Gastroesophageal sphincter (tissue), 4 donors: ENCODE measurements at places on chromosomes 6 and 20. TPM values are rescaled to one million over a fixed set of nuclear protein-coding genes. Genes with fewer than 3 reads are reported as not detected.

- ATAC-seq: no peak
These were observed 42.1 kb upstream of the LOC128125822 start for GRCh38 chr6:63530182-63530581.

DNA sequence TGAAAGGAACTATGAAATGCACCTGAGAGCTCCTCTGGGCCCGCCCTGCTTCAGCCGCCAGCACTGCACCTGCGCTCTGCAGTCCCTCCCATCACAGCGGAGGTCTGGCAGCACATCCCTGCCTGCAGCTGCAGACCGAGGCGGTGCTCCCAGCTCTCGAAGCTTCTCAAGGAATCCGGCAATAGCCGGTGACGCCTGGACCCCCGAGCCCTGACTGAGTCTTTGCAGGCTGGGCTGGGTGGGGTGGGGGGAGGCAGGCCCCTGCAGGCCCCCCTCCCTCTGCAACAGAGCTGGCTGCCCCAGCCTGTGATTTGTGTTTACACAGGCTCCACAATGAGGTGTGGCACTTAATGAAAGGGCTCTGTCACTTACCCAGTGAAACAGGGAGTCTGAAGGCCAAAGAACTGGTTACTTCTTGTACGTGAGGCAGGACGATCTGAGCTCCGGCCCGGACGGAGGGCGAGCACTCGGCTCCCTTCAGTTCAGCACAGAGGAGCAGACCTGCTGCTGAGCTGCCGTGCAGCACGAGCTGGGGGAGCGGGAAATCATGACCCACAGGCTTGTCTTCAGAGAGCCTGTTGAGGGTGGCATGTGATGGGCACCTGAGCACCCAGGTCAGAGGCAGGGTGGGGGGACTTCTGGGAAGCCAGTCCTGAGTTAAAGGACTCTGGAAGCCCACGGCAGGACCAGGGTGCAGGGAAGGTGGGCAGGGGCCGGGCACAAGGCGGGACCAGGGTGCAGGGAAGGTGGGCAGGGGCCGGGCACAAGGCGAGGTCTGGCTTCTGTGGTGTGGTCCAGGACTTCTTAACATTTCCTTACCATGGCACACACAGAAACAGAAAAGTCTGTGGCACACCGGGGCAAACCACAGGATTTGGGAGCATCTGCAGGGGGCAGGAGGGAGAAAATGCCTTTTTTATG, 192.3 kb upstream of the THBS2 start:
- no peak for ATAC-seq

- ATAC-seq: no peak
These were observed 164.2 kb downstream of the OGFRL1 start for GRCh38 chr6:71452697-71453370.

DNA sequence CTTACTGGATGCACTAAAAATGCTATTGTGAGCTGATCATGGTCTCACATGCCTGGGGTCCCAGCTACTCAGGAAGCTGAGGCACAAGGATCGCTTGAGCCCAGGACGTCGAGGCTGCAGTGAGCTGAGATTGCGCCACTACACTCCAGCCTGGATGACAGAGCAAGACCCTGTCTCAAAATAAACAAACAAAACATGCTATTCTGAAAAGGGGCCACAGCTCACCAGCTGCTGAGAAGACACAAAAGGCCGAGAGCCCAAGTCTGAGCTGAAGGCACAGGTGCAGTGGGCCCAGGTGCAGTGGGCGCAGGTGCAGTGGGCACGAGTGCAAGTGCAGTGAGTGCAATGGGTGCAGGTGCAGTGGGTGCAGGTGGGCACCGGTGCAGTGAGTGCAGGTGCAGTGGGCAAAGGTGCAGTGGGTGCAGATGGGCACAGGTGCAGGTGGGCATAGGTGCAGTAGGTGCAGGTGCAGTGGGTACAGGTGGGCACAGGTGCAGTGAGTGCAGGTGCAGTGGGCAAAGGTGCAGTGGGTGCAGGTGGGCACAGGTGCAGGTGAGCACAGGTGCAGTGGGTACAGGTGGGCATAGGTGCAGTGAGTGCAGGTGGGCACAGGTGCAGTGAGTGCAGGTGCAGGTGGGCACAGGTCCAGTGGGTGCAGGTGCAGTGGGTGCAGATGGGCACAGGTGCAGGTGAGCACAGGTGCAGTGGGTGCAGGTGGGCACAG, 16.0 kb downstream of the ZBTB46 start:
- ATAC-seq: no peak

DNA sequence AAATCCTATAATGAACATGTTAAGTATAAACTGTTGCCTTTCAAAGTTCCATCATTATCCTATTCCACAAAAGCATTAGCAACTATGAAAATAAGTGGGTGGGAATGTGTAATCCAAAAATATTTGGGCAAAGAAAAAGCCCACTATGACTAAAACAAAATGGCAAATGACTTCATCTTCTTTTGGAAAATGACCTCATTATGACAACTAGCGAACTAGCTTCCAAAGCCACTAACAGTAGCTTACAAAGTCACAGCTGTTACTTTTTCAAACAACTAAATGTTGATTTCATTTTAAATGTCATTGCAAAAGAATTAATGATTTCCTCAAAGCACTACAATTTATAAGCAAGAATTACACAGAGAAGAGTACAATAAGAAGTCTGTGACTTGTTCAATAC, 49.8 kb upstream of the RUNX2 start:
- ATAC-seq: no peak

DNA sequence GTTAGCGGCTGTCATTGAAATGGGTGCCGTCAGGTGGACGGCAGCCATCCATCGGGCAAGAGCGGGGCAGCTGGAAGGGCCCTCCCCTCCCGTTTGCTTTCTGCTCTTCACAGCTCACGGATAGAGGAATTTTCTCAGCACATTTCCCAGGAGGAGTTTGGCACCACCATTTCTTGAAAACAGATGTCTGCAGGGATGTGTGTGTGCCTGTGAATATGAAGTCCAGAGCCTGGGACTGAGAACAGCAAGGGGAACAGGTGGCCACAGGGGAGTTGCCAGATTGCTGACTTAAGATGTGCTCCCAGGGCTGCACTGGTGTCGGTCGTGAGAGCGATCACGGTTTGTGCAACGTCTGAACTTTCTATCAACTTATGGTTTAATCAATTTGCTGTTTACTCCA, 22.1 kb upstream of the ECI2 start:
- ATAC-seq: no peak

DNA sequence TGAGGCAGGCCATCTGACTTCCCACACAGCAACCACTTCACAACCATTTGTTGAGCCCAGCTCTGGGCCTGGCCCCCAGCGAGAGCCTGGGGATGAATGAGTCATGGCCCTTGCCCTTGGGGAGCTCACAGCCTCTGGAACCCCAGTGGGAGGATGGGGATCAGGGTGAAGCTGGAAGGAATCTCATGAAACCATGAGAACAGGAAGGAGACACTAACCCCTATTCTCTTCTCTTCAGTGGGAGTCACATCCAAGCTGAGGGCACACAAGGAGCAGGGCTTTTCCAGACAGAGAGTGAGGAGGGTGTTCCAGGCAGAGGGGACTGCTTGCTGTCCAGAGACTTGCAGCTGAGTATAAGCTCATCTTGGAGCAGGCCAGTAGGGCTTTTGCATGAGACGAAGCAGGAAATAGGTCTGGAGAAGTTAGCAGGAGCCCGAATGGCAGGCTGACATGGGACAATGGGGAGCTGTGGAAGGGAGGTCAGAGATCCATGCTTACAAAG, 7.5 kb downstream of the FOXS1 start:
- no peak for ATAC-seq

- ATAC-seq: no peak
These were observed 68.1 kb downstream of the DLL1 start for GRCh38 chr6:170222498-170223471.

DNA sequence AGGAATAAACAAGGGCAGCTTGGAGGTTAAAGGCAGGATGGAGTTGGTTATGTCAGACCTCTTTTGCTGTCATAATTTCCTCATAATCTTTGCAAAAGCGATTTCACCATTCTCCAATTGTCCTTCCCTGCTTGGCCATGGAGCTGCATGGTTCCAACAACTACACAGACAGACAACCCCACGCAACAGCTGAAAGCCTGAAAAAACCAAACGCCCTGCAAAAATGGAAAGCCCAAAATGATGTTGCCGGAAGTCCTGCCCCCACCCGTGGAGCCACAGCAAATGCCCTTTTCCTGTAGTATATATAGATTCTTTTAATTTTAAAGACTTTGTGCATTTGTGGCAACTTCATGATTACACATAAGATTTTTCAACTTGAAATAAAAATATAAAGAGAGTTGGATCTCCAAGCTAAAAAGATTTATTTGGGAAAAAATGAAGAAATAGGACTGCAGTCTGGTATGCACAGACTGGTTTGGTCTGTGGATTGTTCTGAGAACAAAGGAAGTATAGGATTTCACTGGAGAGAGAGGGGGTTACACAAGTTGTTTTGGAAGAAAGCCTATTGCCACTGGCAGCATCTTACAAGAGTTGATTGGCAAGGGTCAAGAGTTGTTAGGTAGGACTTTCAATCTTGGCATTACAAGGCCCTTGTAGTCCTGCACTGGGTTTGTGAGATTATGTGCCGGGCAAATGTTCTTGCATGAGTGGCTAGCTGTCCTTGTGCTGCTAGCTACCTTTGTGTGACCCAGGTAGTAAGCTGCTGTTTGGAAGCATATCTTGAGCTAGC, 190.0 kb downstream of the C6orf118 start:
- no peak for ATAC-seq

DNA sequence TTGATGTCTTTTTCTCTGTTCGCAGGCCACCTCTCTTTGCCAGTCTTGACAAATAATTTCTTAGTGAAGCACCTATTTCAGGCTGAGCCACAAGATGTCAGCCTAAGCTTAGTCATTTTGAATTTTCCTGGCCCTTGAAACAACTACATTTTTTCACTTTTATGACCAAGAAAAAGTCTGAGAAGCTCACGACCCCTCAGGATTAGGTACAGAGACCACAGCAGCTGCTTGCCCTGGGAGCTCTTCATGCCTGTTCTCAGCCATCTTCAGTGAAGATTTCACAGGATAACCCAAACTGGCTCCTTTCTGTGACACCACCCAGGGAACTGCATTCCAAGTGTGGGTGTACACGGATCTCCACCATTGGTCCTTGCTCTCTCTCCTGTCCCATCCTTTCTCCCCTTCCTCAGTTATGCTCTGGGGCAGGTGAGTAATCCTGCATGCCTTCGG, 38.4 kb upstream of the SPTLC3 start:
- ATAC-seq: no peak

- ATAC-seq: no peak
These were observed 38.6 kb downstream of the NKX2-4 start for GRCh38 chr20:21358737-21359136.

DNA sequence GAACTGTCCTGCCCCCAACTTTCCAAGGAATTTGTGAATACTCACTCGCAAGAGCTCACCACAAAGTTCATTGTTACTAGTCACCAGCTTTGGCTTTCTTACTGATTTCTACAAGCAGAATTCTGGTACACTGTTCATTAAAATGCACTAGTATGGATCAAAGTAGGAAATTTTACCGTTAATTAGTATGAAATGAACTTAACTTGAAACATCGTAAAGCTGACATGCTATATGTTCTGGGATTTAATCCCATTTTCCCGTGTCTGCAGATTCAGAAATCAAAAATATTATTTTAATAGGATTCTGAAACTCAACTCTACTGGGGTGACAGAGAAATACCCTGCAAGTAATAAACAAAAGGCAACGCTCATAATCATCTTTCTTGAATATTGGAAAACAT, 399.3 kb downstream of the DOK5 start:
- no peak for ATAC-seq

GRCh38 chr6:119331663-119332286, 17.8 kb downstream of the MAN1A1 start:
- no peak for ATAC-seq

- no peak for ATAC-seq
These were observed 237.2 kb downstream of the TFAP2A start for GRCh38 chr6:10177704-10178103.

GRCh38 chr6:162488444-162488843, 239.1 kb downstream of the PRKN start:
- no peak for ATAC-seq

GRCh38 chr6:30740540-30740870, 2.0 kb downstream of the FLOT1 start:
- no peak for ATAC-seq

GRCh38 chr6:163414946-163415619, 565 bp downstream of the QKI start:
- ATAC-seq: no peak

DNA sequence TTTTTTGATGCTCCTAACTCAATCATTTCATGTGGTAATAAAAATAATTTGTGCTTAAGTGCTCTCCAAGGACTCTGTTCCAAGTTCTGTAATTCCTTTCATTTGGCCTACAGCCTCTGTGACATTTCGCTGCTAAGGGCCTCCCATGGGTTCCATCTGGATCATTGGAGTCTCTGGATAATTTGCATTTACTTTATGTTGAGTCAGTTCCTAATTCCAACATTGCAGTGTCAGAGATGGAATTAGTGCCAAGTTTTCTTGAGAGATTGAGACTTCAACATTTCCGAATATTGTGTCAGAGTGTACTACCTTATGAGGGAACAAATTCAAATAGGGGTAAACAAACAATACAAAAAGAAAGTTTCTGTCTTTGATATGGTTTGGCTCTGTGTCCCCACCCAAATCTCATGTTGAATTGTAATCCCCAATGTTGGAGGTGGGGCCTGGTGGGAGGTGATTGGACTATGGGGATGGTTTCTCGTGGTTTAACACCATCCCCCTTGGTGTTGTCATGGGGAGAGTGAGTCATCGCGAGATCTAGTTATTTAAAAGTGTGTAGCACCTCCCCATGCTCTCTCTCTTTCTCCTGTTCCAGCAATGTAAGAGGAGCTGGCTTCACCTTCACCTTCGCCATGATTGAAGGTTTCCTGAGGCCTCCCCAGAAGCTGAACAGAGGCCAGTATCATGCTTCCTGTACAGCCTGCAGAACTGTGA, 244.1 kb upstream of the TBX18 start:
- ATAC-seq: no peak

Gene PRR3
- total RNA-seq: 12.0 TPM

Gene SLC26A8
- total RNA-seq: not detected

Gene OLIG3
- total RNA-seq: not detected

Gene POU5F1
- total RNA-seq: 3.4 TPM

Gene PAX1
- total RNA-seq: not detected

Gene HAO1
- total RNA-seq: not detected

Gene SPTLC3
- total RNA-seq: 4.2 TPM

Gene GABRR2
- 1.3 TPM for total RNA-seq

Gene RBM24
- total RNA-seq: 26.7 TPM

Gene TXLNB
- total RNA-seq: 0.67 TPM

Gene HS3ST5
- total RNA-seq: 0.13 TPM

Gene ZFAND3
- total RNA-seq: 46.9 TPM

Gene ZNF334
- 0.66 TPM for total RNA-seq

Gene SLC2A10
- total RNA-seq: 20.1 TPM
